Lower leg skin (tissue), 4 donors: ENCODE measurements at places on chromosomes 4 and X. TPM values are rescaled to one million over a fixed set of nuclear protein-coding genes. Genes with fewer than 3 reads are reported as not detected.

Gene SLC34A2
- 2.3 TPM for total RNA-seq

Gene RS1
- total RNA-seq = not detected

Gene TNIP3
- total RNA-seq = not detected

Gene CLDN22
- total RNA-seq = not detected

Gene RGS12
- total RNA-seq = 92.6 TPM

Gene ADH1A
- not detected for total RNA-seq

Gene NDNF
- total RNA-seq = 4.7 TPM

Gene CLGN
- 0.94 TPM for total RNA-seq

Gene CT83
- total RNA-seq = not detected

Gene YY2
- total RNA-seq = 1.4 TPM

Gene DGKK
- total RNA-seq = not detected

Gene TLR2
- total RNA-seq = 5.0 TPM

Gene PPEF1
- 0.62 TPM for total RNA-seq

Gene MAGEA4
- total RNA-seq = not detected

Gene PAGE2
- total RNA-seq = not detected

Gene ABCG2
- total RNA-seq = 0.38 TPM

Gene SRPX
- 13.4 TPM for total RNA-seq

Gene AFM
- total RNA-seq = not detected

Gene SOWAHB
- 3.3 TPM for total RNA-seq

Gene CD38
- 0.08 TPM for total RNA-seq

Gene FOXO4
- 23.3 TPM for total RNA-seq

Gene SLC25A14
- 4.0 TPM for total RNA-seq

Gene KIAA1210
- not detected for total RNA-seq

Gene GUCY1A1
- total RNA-seq = 11.7 TPM

Gene SYNPO2
- 16.5 TPM for total RNA-seq

Gene PDLIM3
- total RNA-seq = 18.6 TPM

Gene ANOS1
- total RNA-seq = 7.5 TPM

Gene RPL39
- 6,085 TPM for total RNA-seq

Gene STK32B
- 1.7 TPM for total RNA-seq

Gene CLDN24
- total RNA-seq = not detected

Gene HSFX1
- total RNA-seq = not detected

Gene TMEM185A
- total RNA-seq = 23.0 TPM
